Astrocyte (in vitro differentiated cells and primary cell): ENCODE measurements at places on chromosomes 12 and 14.

- no peak for DNase-seq
These were observed 60.8 kb upstream of the CHGA start for GRCh38 chr14:92861856-92862745.

DNA sequence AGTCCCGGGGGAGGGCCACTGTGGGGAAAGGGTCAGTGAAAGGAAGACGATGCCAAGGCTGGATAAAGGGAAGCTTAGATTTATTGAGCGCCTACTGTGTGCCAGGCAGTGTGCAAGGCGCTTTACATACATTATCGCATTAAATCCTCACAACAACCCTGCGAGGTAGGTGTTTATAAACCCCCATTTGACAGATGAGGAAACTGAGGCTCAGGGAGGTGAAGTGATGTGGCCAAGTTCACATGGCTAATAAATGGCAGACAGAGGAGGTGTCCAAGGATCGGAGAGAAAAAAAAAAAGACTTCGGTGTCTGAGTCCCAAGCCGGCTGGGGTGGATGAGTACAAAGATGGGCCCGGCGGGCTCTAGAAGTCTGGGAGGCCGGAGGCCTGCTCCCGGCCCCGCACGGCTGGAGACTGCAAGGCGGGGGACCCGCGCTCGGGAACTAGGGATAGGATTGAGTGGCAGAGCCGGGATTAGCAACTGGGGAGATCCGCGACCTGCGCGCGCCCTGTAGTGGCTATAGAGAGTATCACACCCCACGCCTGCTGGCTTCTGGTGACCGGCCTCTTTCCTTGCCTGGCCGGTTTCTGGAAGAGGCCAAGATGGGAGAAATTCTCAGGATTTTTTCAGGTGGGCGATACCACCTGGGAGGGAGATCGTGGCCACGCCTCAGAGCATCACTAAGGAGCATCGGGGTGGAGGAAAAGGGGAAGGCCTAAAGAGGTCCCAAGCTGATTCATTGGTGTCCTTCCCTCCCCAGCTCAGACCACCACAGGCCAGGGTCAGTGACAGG lies 3.9 kb downstream of the DDN start:
- peak; percentile 48 for DNase-seq

DNA sequence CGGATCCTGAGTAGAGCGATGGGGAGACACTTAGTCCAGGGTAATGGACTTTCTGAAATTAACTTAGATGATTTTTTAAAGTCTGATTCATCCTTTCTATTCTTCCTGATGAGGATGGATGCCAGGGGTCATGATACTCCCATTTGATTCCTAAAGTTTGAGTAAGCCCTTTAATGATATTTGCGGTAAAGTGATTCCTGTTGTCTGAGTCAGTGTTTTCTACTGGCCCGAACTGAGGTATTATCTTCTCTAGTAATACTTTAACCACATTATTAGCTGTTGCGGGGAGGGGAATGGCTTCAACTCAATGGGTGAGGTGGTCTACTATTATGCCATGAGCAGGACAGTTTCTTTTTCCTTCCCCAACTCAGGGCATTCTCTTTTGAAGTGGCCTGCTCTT lies 111.6 kb downstream of the RIN3 start:
- DNase-seq, result peak; percentile 98

DNA sequence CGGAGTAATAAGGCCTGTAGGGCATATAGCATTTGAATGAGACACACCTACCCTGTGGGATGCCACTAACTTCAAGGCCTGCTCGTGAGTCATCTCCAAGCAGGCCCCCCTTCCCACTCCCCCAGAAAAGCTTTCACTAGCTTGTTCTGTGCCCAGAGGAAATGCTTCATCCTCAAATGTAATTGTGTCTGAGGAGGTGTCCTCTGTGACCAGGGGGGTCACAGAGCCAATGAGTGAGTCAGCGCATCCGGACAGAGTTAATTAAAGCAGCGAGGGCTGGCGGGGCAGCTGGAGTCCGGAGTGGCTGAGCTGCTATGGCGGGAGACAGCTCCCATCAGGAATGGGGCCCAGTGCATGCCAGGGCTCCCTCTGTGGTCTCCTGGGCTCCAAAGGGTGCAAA lies 27.0 kb upstream of the ESRRB start:
- DNase-seq, result peak; percentile 72

DNA sequence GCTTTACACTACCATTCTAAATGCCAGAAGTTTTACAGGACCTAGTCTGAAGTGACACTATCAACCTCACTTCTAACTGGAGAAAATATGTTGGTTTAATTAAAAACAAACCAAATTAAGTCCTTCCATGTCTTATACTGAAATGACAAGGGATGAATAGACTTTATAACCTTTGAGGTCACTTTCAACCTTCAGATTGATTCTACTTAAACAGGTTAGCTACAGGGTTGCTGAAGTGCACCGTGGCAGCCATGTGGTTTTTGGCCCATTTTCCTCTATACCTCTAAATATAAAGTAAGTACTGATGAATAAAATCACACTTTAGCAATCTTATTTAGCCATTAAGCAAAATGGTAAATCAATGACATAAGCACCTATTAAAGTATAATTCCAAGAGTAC lies 3.9 kb downstream of the SLC38A2 start:
- no peak for DNase-seq

- DNase-seq, result no peak
These were observed 407.0 kb downstream of the MED13L start for GRCh38 chr12:115870510-115870909.

DNA sequence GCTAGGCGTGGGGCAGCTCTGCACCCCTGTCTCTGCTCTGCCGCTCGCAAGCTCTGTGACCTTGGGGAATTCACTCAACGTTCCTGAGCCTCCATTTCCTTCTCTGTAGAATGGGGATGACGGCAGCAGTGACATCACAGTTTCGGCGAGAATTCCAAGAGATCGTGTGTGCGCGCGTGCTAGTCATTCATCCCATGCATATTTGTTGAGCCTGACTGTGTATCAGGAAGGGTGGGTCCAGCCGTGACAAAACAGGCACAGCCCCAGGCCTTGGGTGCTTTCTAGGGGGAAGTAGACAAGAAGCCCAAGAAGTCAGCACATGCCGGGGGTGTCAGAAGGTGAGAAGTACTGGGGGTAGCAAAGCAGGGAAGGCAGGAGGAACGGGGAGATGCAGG lies 145.6 kb upstream of the NCOR2 start:
- peak; percentile 66 for DNase-seq

DNA sequence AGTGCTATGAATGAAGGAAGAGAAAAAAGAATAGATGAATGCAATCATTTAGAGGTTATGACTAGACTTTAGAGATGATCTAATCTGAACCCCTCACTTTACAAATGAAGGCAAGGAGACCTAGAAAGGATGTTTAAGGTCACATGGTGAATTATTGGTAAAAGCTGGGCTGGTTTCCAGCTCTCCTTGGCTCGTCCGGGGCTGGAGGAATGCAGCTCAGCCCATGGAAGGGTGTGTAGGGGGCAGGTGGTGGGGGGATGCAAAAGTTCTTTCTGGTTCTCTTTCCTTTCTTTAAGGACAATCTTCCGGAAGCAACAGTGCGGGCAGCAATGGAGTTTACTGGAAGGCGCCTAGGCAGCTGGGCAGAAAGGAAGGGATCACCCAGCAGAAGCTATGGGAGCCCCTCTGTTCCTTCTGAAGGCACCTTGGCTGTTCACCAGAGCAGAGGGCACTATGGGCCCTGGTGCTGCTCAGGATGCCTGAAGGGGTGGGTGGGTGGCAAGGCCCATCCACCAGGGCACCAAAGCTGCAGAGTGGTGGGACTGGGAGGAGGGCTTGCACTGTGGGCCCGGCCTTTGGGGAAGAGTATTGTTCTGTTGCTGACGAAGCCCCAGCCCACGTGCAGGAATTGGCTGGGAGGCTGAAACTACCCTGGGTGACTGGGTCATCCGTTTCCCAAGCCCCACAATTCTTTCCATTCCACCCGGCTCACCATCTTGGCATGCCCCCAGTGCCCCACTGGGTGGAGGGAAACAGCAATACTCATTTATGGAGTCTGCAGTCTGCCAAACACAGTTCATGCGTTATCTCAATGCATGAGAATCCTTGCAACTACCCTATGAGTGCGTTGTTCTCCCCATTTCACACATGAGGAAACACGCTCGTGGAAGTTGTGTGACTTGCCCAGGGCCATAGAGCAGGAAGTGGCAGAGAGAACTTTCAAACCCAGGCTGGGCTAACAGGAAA lies 78.2 kb downstream of the IRF2BPL start:
- DNase-seq, result peak; percentile 78

- no peak for DNase-seq
These were observed 20.0 kb upstream of the FICD start for GRCh38 chr12:108495054-108495453.

DNA sequence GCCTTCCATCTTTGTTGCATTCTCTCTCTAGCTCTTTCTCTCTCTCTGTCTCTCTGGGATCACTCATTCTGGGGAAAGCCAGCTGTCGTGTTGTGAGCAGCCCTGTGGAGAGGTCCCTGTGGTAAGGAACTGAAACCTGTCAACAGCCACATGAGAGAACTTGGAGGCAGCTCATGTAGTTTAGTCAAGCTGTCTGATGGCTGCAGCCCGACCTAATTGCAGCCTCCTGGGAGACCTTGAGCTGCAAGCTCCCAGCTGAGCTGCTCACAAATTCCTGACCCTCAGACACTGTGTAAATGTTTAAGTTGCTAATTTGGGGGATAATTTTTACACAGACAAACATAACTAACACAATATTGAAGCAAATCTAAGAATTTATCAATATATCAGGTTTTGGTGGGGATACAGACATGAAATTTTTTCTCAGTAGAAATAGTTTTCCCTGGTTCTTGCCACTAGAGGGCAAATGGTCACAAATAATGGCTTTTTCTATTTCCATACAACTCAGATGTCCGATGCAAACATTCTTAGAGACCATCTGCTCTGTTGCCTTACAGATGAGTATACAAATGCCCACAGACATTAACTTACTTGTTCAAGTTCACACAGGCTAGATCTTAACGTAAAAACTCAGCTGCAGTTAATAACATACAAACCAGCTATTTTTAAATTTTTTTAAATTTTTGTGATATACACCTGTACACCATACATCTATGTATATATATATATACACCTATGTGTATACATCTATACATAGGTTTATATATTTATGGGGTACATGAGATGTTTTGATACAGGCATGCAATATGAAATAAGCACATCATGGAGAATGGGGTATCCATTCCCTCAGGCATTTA lies 15.5 kb upstream of the KRR1 start:
- DNase-seq, result peak; percentile 47

DNA sequence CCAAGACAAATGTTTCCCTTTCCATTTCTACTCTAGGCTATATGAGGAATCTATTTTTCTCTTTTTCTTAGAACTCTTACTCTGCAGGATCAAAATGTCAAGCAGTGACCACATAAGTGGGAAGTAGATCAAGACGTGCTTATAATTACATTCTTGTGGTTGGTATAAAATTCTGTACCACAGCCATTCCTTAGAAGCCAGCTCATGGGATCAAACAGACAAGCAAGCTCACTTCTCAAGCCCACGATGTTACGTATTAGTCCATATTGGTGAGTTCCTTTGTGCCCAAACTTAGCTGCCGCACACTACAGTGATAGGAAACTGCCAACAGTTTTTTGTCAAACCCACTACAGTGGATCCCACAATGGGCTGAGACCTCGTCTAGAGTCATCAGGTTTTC lies 53.4 kb downstream of the IFNG start:
- DNase-seq, result peak; percentile 87

DNA sequence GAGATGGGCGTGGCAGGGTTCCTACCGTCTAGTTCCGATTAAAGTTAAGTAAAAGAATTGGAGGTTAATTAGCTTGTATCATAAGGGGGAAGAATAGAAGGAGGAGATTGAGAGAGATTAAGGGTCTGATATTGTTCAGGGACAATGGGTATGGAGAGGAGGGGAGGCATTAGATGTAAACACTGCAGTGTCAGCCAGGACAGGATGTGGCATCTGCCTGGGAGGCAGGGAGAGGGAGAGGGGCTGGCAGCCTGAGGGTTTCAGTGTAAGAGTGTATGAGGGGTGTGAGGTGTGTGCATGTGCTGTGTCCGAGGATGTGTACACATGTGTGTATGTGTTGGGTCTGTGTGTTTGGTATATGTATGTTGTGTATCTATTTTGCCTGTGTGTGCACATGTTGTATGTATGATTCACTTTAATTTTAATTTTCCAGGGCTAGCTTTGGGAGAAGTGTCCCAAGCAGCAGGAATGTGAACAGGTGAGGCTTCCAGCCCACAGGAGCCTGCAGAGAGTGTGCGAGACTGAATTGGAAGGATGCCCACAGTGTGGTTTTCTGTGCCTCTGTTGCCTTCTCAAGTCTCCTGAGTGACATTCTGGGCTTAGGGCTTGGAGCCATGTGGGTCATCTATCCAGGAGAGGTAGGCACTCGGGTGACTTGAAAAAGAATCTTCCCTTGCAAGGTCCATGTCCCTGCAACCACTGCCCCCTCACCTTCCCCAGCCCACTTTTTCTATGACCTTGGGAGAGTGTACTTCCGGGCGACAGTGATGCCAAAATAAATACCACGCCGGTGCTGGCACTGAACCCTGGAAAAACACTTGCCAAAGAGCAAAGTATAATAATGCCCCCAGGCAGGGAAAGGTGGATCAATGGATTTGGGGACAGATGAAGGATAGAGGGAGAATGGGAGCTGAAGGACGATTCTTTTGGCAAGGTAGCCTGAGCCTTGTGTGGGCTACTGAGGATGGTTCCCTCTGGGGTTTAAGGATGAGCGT lies 36.8 kb upstream of the DCD start:
- DNase-seq, result no peak

- peak; percentile 29 for DNase-seq
These were observed 597 bp downstream of the MLF2 start for GRCh38 chr12:6752167-6752920.

DNA sequence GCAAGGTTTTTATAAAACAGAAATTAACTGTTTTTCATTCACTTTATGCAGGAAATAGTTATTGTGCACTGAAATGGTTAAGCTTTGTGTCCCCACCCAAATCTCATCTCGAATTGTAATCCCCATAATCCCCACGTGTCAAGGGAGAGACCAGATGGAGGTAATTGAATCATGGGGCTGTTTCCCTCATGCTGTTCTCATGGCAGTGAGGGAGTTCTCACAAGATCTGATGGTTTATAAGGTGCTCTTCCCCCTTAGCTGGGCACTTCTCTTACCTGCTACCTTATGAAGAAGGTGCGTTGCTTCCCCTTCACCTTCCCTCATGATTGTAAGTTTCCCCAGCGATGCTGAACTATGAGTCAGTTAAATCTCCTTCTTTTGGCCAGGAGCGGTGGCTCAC lies 123.9 kb downstream of the TMTC2 start:
- DNase-seq, result no peak

- peak; percentile 96 for DNase-seq
These were observed 22.3 kb downstream of the CRADD start for GRCh38 chr12:93699271-93700145.

DNA sequence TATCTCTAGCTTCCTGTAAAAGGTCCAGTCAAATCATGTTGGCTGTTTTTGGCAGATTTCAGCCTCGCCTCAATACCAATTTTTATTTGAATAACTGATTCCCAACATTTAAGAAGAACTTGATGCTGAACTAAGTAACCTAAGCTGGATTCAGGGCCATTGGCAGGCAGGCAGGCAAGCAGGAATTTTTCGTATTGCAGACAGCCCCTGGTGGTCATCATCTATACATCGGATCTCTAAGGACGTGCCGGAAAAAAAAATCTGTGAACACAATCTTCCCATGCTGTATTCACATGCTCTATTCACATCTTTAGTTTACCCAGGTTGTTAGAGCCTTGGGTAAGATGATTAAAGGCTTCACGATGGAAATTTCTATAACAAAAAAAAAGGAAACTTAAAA lies 7.0 kb downstream of the VCPKMT start:
- DNase-seq, result no peak
